ENCODE measurements at places on chromosomes 11 and 22.

DNA sequence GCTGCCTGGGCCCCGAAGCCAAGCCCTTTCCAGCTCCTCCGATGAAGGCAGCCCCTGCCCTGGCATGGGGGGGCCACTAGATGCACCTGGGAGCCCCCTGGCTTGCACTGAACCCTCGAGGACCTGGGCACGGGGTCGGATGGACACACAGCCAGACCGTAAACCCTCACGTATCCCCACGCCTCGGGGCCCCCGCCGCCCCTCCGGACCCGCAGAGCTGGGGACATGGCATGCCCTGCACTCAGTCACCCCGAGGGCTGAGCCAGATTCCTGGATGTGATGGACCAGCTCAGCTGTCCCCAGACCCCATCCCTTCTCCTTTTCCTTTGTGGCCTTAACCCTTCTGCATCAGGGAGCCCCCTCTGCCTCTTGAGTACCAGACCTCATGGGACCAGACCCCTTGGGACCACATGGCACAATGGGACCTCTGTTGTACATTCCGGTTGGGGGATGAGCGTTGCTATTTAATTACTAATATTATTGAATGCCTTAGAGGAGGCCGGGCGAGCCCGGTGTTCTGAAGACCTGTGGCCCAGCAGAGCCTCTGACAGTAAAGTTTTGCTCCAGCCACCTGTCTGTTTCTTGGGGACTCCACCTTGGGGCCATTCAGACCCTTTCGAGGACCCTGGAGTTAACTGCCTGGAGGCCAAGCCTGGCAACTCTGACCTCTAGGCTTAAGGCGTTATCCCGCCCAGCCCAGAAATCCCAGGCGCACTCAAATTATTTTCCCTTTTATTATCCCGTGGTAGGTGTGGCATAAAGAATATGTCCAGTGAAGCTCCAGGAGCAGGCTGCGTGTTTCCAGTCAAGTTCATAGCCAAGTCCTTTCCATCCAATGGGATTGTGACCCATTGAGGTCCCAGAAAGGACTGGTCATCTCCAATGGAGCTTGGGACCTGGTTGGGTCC lies 3.0 kb downstream of the RASL10A start:
- DNase-seq, result no peak

DNA sequence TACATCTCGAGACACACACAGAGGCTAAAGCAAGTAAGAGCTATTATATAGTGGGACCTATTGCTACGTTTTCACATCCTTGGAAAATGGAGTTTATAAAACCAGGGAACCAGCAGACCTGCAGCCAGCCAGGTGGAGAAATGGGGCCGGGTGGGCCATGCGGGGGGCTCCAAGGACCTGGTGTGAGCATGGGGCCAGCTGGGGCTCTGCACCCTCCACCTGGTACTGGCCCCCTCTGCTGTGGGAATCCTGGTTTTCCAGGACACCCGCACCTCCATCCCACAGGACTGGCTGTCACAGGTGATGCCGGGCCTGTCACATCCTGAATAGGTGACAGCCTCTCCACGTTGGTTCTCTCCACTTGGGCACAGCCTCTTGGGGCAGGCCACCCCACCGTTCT lies 11.3 kb downstream of the DHCR7 start:
- no peak for DNase-seq

DNA sequence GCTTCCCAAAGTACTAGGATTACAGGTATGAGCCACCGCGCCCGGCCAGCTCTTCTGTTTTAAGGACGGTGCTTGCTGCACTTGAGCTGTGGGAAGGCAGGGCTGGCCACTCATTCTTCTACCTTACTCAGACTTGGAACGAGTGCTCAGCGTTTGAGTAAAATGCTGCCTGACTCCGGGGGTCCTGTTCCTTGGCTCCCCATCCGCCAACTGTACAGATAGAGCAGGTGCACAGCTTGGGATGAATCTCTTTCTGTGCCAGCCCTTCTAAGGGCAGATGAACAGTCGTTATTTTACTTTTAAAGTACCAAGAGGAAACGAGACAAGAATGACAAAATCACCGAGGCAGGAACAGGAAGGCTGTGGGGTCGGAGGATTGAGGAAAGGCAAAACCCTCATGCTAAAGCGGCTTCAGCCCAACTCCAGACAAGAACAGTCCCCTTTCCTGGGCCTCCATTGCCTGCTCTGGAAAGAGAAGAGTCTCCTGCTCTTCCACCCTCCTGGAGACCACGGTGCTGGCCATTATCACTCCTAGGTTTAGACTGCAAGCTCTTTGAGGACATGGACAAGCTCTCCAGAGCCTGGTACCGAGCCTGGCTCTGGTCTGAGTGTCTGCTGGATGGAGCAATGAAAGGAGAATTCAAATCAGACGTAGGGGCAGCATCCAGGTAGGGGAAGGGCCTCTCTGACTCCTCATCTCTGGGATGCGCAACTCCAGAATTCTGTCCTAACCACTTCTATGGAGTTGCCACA lies 1.1 kb upstream of the SUN2 start:
- no peak for DNase-seq

DNA sequence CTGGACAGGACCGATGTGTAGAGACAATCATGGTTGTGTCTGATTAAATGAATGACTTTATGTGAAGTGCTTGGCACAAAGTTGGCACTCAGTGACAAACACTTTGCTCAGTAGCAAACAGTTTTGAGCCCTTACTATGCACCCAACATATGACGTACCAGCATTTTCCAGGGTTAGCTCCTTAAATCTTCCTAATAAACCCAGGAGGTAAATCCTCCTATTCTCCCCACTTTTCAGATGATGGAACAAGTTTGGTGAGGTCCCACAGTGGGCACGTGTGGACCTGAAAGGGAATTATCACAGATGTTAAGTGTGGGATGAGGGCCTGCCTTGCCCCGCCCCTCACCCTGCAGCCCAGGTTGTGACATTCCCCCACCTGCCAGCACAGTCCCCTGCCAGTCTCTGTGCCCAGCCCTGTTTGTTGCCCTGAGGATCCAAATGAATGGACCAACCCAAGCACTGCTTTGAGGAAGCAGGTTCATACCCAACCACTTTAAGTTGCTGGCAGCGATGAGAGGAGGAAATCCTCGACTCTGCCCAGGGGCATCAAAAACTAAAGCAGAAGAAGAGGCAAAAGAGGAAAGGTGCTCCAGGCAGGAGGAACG lies 6.6 kb upstream of the CARD10 start:
- DNase-seq, result no peak

DNA sequence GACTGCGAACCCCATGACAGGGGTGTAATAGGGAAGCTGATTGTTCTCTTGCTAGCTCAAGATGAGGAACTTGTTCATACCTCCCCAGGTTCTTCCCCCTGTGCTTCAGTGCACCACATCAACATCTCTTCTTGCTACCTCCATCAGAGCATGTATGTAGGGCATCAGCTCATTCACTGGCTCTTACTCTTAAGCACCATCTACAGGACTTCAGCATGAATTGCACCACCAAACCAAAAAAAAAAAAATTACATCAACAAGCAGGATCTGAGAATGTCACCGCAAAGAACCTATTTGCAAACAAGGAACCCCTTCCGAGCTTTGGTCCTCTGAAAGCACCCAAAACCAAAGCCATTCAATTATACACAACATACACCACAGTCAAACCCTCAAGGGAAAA lies 2226.5 kb upstream of the RAG2 start:
- no peak for DNase-seq

DNA sequence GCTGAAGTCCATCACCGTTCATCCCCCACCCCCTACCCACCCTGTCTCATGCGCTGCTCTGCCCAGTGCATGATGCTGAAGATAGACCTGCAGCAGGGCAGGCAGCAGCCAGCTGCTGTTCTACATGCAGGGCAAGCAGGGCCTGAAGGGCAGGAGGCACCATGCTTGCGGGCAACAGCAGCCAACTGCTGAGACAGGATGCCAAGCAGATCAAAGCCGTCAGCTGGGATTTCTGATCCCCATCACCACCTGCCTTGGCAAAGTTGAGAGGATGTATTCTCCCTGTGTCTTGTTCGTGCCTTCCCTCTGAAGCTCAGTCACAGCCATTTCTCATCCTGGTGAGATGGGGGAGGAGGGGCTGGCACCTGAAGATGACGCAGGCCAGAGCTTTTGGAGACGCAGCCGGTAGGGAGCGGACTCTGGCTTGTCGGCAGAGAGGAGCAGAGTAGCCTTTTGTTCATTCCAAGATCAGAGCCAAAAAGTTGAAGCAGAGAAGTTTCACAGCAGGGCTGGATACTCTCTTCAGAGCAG lies 227.0 kb downstream of the GRIK4 start:
- no peak for DNase-seq

DNA sequence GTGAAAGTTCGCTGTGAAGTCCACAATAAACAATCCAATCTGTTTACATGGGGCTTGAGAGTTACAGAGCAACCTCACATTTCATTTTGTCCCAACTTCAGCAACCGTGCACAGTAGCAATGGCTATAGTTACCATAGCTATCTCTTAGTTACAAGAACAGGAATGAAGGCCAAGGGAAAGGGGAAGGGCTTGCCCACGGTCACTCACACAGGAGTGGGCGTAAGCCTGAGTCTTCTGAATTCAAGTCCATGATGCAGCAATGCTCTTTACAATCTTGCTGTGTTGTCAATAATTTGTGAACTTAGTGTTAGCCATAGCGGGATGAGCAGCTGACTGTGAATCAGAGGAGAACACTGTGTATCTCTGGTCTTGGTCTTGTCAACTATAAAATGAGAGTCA lies 102.9 kb downstream of the ADAMTS15 start:
- no peak for DNase-seq

GRCh38 chr11:126870021-126870420 lies 130.5 kb downstream of the KIRREL3 start:
- no peak for DNase-seq

Data from nucleus accumbens (tissue), 56 donors.